Stimulated activated CD8-positive, alpha-beta memory T cell treated with anti-CD3 and anti-CD28 coated beads, Interleukin-15, amount 100 ng/mL, for 24 hours (primary cell): ENCODE measurements at places on chromosomes 3 and 15.

DNA sequence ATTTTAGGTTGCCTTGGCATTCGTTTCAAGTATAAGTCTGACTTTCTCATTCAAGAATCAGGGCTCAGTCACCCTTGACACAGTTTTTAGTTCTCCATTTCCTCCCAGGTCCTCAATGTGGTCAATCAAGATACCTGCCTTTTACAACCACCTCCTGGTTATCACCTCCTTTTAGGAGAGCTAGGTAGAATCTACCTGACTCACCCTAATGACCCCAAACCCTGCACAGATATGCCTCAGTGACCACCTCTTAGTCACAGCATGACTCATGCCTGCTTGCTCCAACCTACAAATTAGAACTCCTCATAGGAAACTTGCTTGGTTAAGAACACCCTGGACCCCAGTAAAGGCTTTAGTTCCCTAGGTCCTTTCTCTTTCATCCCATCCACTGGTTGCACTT lies 22.5 kb downstream of the DMXL2 start:
- no peak for DNase-seq

- no peak for DNase-seq
These were observed 2.3 kb downstream of the SUCNR1 start for GRCh38 chr3:151875759-151876158.

DNA sequence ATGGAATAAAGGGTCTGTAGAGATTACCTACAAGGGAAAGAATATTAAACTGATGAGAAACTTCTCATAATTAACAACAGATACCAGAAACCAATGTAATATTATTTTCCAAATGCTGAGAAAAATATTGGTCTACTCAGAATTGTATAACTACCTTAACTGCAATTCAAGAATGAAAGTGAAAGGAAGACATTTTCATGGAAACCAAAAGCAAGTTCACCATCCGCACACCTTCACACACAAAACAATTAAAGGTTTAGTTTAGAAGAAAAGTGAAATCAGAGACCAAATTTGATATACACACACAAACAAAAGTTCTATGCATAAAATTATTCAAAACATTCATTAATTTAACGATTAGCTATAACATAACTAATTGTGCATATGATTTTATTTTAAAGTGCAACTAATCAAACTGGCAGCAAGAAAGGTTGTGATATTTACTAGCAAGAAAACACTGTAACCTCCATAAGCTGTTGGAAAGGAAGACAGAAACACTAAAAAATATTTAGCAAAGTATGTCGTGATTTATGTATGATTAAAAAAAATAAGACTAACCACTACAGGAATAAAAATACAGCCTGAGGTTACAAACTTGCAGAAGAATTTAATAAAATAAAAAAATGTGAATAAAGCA lies 395.5 kb downstream of the FGF12 start:
- DNase-seq = no peak

- DNase-seq = no peak
These were observed 3.8 kb downstream of the PKM start for GRCh38 chr15:72227192-72227586.

- DNase-seq = no peak
These were observed 44.8 kb downstream of the POLR2M start for GRCh38 chr15:57751177-57751800.

DNA sequence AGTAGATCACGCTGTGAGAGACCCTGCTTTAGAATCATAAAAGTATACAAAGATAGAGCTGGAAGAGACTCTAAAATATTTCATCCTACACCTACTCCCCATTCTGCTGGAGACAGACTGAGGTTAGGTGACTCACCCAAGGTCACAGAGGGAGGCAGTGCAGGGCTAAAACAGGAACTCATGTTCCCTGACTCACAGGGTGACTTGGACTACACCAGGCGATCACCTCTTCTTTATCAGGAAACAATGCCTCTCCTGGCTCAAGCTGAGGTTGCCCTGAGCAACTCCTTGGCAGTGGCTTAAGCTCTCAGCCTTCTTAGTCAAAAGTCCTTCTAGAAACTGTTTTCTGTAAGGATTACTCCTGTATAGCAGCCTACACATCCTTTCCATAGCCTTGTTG lies 26.4 kb upstream of the TNFAIP8L3 start:
- no peak for DNase-seq

DNA sequence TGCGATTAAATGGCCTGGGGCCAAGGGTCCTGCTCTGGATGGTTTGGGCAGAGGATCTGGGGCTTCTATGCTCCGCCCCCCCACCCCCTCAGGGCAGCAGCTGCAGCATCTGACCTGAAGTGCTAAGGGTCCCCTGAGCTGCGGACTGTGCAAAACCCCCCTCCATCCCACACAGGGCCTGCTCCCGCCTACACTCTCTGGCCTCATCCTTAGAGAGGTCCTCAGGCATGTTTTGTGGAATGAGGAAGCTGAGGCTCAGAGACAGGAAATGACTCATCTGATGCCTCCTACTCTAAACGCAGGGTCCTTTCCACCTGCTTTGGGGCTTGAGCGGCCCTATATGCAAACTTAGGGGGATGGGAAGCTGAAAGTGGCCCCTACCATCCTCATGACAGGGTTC lies 59.5 kb upstream of the CTSH start:
- DNase-seq = no peak

GRCh38 chr3:168865022-168865551 lies 769.4 kb upstream of the GOLIM4 start:
- no peak for DNase-seq

GRCh38 chr15:35173444-35174118 lies 88.5 kb upstream of the NANOGP8 start:
- DNase-seq = no peak

DNA sequence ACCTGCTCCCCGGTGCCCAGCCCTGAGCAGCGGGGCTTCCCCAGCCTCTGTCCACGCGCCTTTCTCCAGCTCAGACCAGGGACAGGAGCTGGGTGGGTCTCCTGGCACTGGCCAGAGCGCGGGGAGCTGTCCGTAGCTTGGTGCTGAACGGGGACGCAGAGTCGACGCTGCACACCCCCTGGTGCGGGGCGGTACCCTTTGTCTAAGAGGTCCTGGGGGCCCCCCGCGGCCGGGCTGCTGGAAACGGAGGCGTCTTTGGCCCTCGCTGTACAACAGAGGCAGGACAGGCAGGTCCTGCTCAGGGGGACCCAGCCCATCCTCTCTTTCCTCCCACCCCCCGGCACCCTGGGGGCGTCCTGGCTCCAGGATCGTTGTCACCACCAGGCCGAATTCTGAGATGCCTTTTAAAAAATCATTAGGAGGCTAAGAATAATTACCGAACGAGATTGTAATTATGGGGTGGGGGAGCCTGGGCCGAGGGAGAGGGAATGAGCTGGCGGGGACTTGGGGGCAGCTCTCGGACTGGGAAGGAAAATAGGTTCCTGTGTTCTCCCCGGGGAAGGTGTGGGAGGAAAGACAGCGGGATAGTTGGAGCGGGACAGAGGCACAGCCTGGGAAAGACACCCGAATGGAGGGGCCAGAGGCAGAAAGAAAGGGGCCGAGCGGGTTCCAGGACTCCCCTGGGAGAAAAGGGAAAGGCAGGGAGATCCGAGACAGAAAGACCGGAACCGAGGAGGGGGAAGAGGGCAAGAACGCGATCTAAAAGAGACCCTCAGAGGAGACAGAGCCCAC lies 4.1 kb upstream of the SKOR1 start:
- DNase-seq = no peak

DNA sequence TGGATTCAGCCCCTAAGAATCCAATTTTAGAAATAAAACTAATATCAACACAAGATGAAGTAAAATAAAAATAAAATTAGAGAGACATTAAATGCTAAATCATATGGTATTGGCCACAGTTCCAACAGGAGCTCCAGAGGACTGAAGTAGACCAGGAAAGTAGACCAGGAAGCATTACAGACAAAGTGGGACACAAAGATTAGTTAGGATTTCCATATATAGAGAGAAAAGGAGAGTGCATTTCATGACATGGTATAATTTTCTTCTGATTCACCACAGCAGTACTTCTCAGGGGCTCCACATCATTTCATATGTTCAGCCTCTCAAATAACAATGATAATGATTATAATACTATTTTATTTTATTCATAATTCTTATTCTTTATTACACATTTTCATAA lies 18.3 kb downstream of the FGF7 start:
- DNase-seq = no peak

DNA sequence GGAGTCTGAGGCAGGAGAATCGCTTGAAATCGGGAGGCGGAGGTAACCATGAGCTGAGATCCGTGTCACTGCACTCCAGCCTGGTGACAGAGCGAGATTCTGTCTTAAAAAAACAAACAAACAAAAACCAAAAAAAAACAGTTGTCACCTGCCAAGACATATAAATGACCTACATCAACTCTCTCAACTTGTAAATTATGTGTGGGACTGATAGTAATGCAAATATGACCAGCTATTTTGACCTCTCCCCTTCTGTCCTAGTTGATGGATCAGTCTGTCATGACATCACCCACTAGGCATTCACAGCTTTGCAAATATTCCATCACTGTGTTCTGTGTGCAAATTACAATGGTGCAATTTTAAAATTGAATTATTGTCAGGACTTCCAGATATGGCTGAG lies 175.4 kb downstream of the EBLN2 start:
- no peak for DNase-seq

GRCh38 chr3:39106281-39106811 lies 1.1 kb downstream of the GORASP1 start:
- no peak for DNase-seq

DNA sequence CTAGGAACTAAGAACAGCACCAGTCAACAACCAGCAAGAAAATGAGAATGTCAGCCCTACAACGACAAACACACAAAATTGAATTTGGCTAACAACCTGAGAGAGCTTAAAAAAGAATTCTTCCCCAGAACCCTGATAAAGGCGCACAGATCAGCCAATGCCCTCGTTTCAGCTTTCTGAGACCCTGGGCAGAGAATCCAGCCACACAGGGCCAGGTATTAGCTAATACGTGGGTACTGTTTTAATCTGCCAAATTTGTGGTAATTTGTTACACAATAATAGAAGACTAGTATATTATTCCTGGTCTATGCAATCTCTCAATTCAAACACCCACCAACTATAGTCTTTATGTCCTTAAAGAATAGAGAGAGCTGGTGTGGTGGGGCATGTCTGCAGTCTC lies 291.6 kb upstream of the GADL1 start:
- no peak for DNase-seq

DNA sequence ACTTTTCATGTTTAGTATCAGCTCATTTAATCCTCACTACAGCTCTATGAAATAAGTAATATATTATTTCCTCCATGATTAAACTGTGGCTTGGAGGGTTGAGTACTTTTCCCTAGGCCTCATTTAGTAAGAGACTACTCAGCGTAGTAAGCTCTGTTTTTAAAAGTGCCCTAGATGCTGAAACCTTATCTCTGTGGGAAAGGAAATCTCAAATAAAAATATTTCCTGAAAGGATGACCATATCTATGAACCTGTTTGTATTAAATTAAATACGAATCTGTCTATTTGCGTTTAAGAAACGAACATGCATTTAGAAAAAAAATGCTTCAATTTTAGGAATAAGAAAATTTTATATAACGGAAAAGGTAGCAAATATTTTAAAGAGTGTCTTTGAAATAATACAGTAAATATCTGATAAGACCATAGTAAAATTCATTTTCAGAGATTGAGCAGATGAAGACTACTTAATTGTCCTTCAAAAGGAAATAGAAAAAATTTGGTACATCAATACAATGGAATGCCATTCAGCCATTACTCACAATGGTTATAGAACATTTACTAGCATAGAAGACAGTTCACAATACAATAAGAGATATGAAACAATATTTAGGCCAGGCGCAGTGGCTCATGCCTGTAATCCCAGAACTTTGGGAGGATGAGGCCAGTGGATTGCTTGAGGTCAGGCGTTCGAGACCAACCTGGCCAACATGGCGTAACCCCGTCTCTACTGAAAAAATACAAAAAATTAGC lies 56.2 kb downstream of the ATG7 start:
- DNase-seq = no peak

- DNase-seq = no peak
These were observed 68.8 kb upstream of the TMEM115 start for GRCh38 chr3:50428007-50428633.

DNA sequence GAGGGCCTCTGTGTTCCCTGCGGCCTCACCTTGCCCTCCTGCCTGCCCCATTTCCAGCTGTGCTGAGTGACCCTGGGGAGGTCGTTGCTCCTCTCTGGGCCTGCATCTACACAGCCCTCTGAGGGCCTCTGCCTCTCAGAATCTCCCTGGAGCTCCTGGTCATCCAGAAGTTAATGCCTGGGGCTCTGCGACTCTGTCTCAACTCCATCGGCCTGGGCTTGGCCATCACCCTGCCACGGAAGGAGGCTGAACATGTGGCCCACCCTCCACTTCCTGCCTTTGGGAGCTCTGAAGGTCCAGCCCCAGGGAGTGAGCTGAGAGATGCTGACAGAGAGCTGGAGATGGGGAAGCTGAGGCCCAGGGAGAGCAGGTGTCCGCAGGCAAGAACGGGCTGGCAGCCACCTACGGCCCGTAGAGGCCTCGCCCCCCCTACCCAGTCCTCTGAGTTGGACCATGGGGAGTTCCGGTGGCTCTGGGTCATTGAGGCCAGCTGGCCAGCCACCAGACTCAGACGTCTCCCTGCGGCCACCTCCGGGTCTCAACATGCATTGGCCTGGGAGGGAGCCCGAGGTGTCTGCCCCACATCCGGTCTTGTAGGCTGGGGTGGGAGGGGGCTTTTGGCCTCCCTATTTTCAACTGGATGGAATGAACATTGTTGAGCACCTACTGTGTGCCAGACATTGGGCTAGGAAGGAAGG lies 34.2 kb downstream of the GRIP2 start:
- no peak for DNase-seq

DNA sequence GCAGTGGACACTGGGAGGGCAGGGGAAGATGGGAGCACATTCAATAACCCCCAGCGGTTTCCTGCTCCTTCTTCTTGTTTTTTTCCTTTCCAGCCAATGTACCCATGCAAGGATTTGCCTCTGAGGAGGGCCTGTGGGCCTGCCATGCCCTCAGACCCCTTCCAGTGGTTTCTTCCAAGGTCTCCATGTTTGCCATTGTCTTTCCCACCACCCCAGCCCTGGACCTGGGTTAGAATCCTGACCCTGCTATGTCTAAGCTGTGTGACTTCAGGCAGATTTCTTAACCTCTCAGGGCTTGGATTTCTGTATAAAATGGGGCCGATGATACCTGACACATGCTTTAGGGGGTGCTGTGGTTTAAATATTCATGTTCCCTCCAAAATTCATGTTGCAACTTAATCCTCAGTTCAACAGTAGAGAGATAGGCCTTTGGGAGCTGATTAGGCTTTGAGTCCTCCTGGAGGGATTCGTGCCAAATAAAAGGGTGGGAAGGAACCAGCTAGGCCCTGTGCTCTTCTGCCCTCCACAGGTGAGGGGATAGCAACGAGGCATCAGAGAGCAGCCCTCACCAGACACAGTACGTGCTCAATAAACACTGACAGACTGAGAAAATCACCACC lies 46.3 kb upstream of the FLNB start:
- DNase-seq = no peak

- DNase-seq = no peak
These were observed 133.5 kb upstream of the STT3B start for GRCh38 chr3:31399271-31399670.

DNA sequence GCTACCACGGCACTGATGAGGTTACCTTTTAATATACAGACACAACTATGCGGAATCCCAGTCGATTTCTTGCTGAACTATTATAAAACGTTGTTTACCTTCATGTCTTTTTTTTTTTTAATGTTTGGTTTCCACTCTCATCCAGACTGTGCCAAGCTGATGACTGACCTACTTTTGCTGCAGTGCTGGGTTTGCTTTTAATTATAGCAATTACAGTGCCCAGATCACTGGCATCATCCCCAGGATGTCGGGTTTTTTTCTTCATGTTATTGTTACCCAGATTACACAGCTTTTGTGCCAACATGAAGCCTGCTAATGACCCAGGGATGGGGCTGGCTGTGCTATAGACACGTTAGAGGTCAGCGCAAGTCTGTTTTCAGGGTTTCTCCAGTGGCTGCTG lies 294.0 kb upstream of the ATP10A start:
- no peak for DNase-seq

- DNase-seq = no peak
These were observed 118.7 kb downstream of the RPL22L1 start for GRCh38 chr3:170751083-170751898.
